NCI-H345 (cell line): ENCODE measurements at places on chromosomes 1 and 21.
A peak's percentile ranks its signal among the peaks of the same experiment; 100 is the strongest.

DNA sequence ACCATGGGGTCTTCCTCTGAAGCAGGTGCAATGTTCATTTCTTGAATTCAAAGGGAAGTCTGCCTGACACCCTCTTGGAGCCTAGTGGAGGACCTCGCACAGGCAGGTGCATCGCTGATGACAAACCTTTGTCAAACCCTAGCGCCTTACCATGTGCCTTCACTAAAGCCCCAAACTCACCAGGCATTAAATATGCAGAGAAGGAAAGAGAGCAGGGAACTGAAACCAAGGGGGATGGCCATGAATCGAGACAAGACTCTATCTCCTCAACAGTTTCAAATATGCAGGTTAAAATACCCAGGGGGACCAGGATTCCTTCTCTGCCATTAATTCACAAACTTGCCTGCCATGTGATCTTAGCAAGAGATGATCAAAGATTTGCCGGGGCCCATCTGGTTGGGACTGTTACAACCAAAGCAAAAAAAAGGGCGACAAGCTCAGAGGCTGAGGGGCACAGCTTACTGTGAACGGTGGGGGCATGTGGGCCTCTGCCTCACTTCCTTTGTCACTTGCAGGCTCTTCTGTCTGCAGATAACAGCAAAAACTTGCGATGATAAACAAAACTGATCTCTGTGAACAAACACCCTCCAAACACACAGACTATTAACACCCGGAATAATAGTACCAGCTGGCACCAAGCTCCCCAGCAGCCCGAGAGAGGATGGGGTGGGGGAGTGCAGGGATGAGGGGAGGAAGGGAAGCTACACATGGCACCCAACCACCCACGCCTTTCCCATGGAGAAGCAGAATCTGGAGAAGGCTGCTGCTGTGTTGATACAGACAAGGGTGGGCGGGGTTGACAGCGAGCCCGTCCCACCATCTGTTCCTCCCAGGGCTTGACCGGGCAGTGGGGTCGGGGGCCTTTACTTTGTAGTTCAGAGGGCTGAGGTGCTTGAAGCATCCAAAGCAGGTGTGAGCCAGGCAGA, 33.9 kb downstream of the TMEM63A start:
- peak; percentile 60 for DNase-seq

DNA sequence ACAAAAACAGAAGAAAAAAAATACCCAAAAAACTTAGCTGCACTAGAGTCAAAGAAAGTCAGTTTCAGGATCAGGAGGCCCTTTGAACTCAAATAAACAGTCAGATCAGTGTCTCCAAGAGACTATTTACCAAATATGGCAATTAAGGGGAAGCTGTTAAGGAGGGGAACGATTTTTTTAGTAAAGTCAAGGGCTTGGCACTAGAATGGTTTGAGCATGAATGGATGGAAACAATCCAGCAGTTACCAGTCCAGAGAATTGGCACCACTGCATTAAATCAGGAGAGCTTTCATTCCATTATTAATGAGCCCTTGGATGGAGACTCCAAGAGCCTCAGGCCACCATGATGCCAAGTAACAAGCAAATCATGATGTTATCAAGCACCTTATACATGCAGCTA, 7.2 kb downstream of the TRAPPC3 start:
- DNase-seq: no peak

- DNase-seq: no peak
These were observed 112.1 kb downstream of the RUNX1 start for GRCh38 chr21:34936883-34937563.

DNA sequence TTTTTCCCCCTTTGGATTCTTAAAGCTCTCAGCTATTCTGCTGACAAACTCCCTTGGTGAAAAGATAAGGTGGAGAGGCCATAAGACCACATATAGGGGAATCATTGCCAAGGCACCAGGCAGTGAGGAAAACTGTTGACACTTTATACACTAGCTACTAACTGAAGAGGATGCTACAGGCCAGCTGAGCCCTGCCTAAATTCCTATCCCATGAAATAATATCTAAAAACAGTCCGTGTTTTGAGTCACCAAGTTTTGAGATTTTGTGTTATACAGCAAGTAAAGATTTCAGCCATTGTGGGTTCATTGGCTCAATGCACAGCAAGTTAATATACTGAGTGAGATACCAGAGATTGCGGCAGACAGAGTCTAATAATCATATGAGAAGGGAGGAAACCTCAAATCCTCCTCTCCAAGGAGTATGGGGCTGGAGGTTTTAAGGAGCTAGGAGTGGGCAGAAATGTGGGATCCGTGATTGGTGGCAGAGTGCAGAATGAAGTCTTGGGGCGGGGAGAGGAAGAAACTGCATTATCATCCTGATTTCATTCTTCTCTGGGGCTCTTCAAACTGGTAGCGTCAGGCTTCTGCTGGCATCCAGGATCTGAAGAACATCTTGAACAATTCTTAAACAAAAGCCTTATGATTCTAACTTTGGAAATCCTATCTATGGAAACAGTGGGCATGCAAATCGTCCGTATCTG, 9.2 kb downstream of the CLDN8 start:
- no peak for DNase-seq

GRCh38 chr1:83064589-83065242, 934.2 kb downstream of the TTLL7 start:
- DNase-seq: no peak

DNA sequence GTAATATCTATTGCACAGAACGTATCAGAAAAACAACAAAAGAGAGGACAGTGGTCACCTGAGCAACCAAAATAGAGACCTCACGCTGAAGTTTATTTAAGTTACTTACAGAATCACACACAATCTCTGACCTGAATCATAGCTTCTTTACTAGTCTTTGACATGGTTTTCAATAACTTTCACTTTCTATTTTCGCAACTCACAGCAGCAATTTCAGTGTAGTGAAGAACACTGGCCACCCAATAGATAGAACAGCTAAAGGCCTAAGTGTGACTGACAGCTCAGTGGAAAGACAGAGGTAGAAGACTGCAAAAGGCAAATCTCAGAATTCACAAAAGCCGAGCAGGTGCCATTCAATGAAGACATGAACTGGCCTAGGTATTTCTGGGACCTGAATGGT, 435.6 kb upstream of the CHRM3 start:
- DNase-seq: no peak

GRCh38 chr21:29315131-29315749, 16.5 kb downstream of the BACH1 start:
- DNase-seq: no peak

DNA sequence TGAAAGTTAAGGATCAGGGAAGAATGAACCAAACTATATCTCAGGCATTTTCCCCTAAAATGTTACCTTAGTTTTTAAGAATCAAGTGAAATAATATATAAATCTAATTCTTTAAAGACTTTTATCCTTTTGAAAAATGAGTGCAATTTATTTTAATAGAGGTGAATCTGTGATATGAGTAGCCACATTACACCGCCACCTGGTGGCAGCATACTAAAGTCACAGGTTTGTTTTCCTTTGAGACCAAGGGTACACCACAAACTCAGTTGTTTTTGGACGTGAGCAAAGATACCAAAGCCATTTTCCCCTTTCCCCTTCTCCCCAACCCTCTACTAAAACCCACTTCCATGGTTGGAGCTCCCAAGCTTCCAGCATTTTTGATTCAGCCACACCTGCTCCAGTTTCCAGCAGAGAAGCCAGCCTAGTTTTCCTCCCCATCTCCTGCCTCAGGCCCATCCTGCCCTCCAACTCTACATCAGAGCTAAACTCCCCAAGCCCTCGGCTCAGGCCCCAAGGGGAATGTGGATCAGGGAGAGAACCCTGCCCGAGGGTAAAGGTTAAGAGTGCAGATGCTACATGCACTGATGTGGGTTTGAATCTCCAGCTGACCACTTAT, 22.9 kb upstream of the LDLRAP1 start:
- peak; percentile 35 for DNase-seq

GRCh38 chr1:94236013-94236491, 1.3 kb downstream of the ARHGAP29 start:
- no peak for DNase-seq

DNA sequence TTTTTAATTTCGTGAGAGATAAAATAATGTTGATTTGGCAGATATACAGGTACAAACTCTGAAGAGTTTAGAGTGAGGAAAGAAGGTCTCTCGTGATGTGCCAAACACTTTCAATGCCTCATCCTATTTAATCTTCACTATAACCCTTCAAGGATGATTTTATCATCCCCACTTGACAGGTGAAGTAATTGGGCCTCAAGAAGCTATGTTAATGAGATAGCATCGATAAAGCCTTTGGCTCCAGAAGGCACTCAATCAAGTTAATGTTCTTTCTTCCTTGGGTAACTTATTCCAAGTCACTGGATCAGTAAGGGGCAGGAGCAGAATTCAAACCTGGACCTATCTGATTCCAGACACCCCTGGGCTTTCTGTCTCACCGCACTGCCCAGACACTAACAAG, 7.2 kb downstream of the LMOD1 start:
- DNase-seq: no peak

- no peak for DNase-seq
These were observed 32.4 kb downstream of the SLC19A1 start for GRCh38 chr21:45509566-45510465.

DNA sequence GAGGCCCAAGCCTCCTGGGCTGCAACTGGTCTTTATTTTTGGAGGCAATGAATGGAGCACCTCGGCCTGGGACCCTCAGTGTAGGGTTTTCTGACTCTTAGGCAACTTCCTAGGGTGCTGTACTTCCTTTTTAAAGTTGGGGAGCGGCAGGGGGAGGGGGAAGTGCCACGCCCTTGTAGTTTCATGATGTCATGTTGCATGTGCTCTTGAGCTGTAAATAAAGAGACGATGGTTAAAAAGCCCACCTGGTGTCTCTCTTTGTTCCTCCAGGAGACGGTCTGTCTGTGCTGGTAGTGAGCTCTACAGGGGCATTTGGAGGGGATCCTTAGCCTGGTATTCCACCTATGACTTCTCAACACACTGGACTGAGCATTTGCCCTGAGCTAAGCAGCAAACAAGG, 10.3 kb upstream of the AGTRAP start:
- DNase-seq: peak; percentile 47

DNA sequence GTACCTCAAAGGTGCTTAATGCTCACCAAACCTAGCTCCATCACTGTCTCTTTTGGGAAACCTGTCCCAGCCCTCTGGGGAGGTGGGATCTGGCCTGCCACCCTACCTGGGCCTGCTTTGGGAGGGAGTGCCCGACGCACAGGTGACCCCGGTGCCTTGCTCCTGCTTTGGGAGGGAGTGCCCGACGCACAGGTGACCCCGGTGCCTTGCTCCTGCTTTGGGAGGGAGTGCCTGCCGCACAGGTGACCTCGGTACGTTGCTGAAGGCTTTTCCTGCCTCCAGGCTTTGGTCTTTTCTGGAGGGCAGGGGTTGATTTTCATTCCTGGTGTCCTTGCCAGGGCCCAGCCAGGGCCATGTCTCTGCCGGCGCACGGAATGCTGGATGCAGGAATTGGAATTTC, 25.2 kb upstream of the C1orf174 start:
- DNase-seq: no peak

- no peak for DNase-seq
These were observed 25.5 kb downstream of the ENAH start for GRCh38 chr1:225627304-225627947.

GRCh38 chr1:19793360-19794046, 6.2 kb downstream of the TMCO4 start:
- DNase-seq: no peak

GRCh38 chr1:67648582-67649326, 36.2 kb upstream of the GADD45A start:
- DNase-seq: no peak

DNA sequence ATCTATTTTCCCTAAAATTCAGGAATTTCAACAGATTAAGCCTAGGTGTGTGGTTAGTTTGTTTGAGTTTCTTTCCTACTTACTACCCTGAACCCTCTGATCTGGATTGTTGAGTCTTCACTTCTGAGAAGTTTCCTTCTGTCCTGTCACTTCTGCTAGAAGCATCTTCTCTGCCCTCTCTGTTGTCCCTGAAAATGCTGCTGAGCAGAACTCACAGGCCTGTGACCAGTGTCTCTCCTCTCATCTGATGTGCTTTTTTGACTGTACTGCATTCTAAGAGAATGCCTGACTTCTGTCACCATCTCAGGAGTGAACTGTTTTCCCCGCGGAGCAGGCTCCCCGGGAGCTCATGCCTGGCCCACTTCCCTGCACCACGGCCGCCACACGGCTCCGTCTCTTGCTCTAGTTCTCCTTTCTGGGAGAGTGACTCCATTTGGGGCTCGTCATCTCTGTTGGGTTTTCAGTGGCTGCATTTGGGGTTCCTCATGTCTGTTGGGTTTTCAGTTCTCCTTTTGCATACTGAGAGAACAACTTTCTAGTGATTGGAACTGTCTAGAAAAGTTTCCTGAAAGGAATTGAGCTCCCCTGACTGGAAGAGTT, 77.9 kb downstream of the POFUT2 start:
- no peak for DNase-seq

GRCh38 chr1:96872757-96873156, 151.2 kb downstream of the PTBP2 start:
- DNase-seq: no peak

- DNase-seq: peak; percentile 58
These were observed 18.7 kb upstream of the AK2 start for GRCh38 chr1:33055210-33056008.

DNA sequence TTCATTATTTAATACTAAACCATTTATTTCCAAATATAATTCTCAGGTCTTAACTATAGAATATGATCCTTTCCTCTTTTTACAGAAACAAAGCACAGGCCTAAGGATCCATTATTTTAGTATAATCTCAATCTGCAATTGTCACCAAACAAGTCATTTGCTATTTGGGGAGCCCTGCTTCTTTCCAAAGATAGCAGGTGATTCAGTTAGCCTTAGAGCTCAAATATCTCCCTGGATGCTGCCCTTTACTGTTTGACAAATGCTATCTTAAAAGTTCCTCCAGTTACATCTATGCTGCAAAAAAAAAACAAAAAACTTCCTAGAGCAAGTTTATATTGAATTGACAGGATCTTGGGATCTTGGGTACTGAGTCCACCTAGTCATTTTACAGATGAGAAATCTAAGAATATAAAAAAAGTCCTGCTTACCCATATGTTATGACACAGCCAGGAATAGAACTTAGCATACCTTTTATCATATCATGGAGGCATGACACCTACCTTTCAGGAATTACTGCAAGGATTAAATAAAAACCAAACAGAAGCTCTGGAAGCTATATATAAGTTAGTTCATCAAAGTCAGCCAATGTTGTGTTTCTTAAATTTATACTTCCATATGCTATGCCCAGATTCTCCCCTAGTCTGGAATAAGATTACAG, 9.2 kb downstream of the SERBP1 start:
- no peak for DNase-seq

GRCh38 chr1:168550971-168551370, 7.2 kb upstream of the XCL2 start:
- no peak for DNase-seq

- peak; percentile 11 for DNase-seq
These were observed 203.2 kb downstream of the RHOU start for GRCh38 chr1:228938537-228938901.

DNA sequence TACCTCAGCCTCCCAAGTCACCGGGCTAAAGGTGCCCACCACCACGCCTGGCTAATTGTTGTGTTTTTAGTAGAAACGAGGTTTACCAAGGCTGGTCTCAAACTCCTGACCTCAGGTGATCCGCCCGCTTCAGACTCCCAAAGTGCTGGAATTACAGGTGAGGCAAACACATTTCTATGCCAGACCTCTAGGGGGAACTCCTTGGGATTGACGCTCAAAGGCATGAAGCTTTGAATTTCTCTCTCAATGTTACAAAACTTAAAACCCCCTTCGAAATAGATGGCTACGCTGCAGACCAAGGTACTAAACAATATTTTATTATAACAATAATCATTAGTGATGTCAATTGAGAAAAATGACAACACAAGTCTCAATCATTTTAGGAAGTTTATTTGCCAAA, 330.0 kb downstream of the SETD4 start:
- no peak for DNase-seq
